ENCODE measurements at places on chromosomes 3 and 15.

- no peak for DNase-seq
These were observed 61.4 kb upstream of the MYRIP start for GRCh38 chr3:39748002-39748401.

DNA sequence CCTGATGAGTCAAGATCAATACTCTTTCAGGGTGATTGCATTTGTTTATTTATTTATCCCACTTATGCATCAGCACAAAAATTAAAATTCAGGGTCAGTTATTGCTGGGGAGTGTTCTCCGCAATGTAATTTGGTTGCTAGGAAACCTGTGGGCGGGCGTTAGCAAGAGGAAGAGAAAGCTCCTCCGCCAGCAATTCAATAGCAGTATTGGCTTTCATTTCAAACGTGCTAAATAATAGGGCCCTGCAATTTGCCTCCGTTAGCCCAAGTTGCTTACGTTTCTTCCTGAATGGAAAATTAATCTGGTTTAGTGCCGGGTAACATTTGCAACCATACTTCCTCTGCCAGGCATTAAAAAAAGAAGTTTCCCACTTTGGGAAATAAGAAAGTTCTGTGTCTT, 35.5 kb upstream of the PLCL2 start:
- DNase-seq: no peak

GRCh38 chr15:71780115-71780976, 30.0 kb upstream of the NR2E3 start:
- no peak for DNase-seq

- no peak for DNase-seq
These were observed 1331.4 kb downstream of the NSUN3 start for GRCh38 chr3:95394286-95394685.

DNA sequence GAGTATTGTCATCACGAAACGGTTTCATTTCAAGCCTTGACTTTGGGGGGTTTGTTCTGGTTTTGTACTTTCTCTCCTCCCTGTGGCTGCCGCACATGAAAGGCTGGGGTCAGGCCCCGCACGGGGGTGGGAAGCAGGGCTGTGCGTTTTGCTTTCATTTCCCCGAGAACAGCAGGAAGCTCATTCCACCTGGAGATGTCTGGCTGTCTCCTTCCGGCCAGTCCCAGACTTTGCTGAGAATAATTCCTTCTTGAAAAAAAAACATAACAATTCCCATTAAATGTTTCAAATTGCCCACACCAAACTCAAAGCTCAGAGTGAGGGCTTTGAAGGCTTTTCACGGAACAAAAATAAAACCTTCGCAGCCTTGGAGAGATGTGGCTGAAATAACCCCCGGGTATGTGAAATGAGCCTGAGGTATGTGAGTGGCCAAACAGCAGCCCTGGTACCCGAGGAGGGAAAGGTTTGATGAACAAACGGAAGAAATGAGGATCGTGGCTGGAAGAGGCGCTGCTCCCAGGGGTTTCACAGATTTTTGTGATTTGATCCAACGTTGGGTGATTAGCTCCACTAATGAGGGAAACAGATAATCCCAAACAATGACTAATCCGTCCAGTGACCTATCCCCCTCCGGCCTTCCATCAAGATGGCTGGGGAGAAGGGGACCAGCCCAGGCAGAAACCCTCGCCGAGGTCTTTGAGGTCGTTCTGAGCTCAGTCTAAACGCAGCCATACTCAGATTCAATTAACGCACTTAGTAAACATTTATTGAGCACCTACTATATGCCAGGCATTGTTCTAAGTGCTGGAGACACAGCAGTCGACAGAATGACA, 126.9 kb upstream of the MEF2A start:
- DNase-seq: no peak

DNA sequence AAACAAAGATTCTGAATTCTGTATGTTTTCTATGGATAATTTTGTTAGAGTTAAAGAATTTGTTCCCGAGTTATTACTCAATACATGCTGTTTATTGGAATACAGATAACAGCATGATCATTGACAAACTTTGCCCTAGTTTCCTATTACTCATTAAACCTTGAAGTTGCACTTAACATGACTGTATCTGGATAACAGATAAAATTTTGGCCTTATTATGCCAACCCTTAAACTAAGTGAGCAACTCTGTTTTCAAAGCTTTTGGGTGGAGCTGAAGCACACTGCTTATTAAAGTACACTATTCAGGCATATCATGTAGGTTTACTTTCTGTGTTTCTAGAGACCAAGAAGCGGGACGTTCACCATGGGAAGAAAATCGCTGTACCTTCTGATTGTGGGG, at the start of gene AADAC:
Gene AADAC (plus strand): TSS at position 318 of the 400 bp plus-strand sequence. CDS start 47 bp downstream, at position 365.
- DNase-seq: no peak

- DNase-seq: no peak
These were observed 3.3 kb downstream of the WNT7A start for GRCh38 chr3:13876451-13877100.

- DNase-seq: peak; percentile 16
These were observed 420.3 kb upstream of the CFAP20DC start for GRCh38 chr3:59469948-59470723.

DNA sequence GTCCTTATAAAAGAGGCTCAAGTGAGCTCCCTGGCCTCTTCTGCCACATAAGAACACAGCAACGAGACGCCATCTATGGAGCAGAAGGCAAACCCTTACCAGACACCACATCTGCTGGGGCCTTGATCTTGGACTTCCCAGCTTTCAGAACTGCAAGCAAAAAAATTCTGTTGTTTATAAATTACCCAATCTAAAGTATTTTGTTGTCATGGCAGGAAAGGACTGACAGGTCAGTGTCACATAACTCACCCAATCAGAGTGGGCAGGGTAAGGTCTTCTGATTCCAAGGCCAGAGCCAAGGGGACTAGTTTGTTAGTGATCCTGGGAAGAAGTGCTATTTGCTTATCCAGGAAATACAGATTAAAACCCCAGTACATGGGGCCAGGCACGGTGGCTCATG, 98.9 kb downstream of the HMG20A start:
- DNase-seq: no peak

DNA sequence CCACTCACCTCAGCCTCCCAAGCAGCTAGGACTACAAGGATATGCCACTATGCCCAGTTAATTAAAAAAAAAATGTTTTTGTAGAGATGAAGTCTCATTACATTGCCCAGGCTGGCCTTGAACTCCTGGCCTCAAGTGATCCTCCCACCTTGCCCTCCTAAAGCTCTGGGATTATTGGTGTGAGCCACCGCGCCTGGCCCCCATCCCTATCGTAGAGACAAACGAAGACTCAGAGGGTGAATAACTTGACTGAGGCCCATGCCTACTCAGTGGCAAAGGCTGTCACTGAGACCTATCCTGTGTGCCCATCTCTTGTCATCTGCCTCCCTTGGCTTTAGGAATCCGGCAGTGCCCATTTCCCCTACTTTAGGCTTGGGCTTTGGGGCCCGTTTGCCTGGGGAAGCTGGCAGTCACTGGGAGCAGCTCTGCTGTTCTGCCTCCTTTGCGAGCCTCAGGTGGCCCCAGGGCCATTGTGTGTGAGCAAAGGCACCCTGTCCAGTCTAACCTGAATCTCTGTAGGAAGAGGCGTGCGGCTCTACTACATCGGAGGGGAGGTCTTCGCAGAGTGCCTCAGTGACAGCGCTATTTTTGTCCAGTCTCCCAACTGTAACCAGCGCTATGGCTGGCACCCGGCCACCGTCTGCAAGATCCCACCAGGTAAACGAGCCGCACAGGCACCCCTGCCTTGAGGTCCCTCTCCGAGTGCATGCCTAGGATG, 70.1 kb downstream of the AAGAB start:
- DNase-seq: no peak

GRCh38 chr3:52277972-52278509, 408 bp downstream of the WDR82 start:
- peak; percentile 29 for DNase-seq

DNA sequence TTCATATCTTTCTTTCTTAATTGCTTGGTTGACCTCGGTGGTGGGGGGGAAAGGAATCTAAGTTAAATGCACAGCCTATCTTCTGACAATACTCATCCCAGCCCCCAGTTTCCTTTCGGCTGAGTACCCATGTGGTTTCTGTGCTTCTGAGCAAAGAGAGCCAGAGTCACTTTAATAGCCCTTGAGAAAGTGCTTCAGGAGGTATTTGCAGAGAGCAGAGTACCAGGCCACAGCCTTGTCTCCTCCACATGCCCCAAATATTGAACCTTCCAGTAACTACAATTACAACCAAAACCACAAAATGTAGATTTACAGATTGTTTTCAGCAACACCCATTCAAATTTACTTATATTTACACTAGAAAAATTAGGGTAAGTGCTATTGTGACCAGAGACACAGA, 647.4 kb downstream of the NR2F2 start:
- DNase-seq: no peak

DNA sequence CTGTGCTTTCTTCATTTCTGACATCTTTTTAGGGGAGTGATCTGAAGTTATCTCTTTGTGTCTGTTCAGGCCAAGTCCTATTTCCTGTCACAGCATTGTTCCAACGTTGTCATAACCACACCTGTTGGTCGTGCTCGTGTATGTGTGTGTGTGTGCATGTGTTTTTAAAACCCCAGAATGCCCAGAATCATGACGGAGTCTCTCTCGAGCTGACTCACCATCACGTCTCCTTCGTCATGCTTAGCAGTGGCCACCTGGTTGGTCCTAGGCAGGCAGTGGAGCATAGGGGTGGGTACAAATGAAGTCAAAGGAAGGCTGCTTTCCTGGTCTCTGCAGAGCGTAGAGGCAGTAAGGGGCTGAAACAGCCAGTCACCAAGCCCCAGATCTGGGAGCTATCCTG, 126.8 kb upstream of the ABHD17C start:
- DNase-seq: no peak

- no peak for DNase-seq
These were observed 53.7 kb upstream of the CSTA start for GRCh38 chr3:122271246-122271898.

- DNase-seq: no peak
These were observed 33.2 kb upstream of the ZNF710 start for GRCh38 chr15:89967881-89968280.

- peak; percentile 39 for DNase-seq
These were observed 184.1 kb upstream of the TLE3 start for GRCh38 chr15:70281811-70282307.

DNA sequence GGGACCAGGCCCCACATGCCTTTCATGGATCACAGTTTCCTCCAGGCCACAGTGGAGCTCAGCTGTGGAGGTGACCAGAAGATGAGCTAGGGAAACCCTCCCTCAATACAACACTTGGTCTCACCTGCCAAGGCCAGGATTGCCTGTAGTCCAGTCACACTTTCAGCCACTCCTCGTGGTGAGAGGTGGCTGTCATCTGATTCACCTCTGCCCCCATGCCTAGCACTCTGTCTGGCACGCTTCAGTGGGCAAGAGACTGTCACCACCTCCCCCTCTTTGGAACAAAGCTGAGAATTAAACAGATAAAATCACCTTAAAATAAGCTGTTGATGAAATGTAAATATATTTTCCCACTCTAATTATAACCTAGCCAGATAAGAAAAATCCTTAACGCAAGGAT, 4.0 kb upstream of the IL17RD start:
- no peak for DNase-seq

DNA sequence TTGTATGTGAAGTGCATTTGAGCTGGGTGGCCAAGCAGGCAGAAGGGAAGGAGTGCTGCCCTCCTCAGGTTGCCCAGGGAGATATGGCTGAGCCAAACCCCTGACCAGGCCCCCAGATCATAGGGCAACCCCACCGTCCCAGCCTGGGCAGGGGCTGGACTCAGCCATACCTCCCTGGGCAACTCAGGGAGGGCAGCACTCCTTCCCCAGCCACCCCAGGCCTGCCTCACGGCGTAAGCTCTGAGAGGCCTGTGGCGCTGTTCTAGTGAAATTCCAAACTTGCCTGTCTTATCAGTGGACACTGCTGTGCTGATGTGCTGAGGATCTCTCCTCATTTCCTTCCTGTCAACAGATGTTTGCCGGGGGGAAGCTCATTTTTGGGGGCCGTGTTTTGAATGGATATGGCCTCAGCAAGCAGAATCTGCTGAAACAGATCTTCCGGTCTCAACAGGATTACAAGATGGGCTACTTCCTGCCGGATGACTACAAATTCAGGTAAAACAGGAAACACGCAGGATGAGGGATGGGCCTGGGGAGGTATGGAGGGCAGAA, 57.6 kb upstream of the FGD5 start:
- DNase-seq: no peak

DNA sequence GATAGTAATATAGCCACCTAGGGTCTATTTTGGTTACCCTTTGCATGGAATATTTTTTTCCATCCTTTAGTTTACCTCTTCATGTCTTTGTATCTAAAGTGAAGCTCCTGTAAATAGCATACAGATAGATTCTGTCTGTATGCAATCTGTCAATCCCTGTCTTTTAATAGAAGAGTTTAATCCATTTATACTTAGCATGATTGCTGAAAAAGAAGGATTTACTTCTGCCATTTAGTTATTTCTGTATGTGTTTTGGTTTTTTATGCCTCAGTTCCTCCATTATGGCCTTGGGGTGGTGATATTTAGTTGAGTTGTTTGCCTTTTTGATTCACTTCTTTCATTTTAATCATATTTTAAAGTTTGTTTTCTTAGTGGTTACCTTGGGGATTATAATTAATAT, 29.0 kb downstream of the PCCB start:
- no peak for DNase-seq

GRCh38 chr3:68210635-68211034, 556.2 kb upstream of the SUCLG2 start:
- DNase-seq: no peak

- no peak for DNase-seq
These were observed 1.2 kb downstream of the IFT122 start for GRCh38 chr3:129441215-129441614.

DNA sequence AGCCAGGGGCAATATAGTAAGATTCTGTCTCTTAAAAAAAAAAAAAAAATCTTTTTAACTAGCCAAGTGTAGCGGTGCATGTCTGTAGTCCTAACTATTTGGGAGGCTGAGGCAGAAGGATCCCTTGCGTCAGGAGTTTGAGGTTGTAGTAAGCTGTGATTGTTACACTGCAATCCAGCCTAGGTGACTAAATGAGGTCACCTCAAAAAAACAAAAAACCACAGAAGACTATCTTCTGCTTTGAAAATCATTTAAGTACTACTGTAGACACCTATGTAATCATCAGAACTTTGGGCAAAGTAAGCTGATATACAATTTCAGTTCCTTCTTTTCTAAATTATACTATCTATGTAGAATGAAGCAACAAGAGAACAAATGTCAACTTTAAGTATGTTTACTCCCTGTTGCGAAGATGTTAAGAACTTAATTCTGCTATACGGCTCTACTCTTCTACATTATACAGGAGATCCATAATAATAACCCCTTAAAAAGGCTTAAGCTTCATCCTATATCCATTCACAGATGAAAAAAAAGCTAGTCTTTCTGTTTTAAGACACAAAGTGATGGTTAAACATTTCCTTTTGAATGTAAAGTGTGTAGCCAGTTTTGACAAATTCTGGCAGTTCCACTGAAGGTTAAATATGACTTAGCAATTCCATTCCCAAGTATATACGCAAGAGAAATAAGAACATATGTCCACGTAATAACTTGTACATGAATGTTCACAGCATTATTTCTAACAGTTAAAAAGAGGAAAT, 15.2 kb downstream of the DAZL start:
- DNase-seq: no peak

DNA sequence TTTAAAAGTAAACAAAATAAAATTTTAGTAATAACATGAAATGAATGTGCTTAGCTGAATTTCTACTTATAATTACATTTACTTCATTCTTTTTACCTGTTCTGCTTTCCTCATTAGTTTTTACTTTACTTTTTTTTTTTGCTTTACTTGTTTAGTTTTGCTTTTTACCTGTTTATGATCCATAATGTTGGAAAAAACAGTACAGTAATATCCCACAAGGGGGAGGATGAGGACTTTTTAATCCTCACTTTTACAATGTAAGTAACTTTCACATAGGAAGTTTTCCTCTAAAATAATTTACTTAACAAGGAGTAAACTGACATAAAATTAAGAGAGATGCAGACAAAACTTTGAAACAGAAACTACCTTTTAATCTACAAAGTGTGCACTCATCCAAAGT, 268.7 kb downstream of the TBC1D5 start:
- peak; percentile 5 for DNase-seq

All from HS-5 (cell line).